ENCODE measurements at places on chromosomes 1 and 21.

DNA sequence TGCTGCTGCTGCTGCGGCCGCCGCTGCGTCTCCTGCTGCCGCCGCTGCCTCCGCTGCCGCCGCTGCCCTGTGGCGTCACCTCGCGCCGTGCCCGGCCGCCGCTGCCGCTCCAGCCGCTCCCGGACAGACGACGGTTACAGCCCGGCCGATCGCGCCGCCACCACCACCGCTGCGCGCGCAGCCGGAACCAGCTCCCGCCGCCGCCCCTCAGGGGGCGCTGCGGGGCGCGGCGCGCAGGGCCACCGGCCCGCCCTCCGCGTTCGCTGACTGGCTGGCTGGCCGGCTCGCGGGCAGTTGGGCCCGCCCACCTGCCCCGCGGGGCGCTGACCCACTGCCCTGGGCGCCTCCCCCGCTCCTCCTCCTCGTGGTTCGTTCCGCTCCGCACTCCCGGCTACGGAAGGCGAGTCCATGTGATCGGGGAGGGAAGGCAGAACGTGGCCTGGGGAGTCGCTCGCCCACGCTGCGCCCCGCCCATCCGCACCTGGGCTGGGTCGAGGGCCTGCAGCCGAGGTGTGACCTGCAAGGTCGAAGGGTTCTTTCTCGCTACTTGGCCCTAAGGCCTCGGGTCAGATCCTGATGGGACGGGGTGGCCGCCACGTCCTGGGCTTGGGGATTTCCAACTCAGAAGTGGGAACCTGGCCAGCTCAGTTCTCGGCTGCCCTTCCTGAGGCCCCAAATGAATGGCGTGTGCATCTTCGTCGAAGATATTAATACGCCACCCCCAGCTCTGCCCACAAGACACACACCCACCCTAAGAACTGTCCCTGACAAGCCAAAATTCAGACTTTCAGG lies at the start of gene PTP4A2:
Gene PTP4A2 (minus strand): TSS at position 185 of the 792 bp plus-strand sequence. CDS start 19,303 bp downstream, outside the sequence.
- peak; percentile 77 for DNase-seq

GRCh38 chr1:46544561-46545240 lies 6.7 kb downstream of the KNCN start:
- no peak for DNase-seq

GRCh38 chr21:27476696-27477095 lies 509.8 kb upstream of the ADAMTS5 start:
- DNase-seq, result no peak

GRCh38 chr1:192573499-192573898 lies 2.1 kb upstream of the RGS1 start:
- DNase-seq, result no peak

DNA sequence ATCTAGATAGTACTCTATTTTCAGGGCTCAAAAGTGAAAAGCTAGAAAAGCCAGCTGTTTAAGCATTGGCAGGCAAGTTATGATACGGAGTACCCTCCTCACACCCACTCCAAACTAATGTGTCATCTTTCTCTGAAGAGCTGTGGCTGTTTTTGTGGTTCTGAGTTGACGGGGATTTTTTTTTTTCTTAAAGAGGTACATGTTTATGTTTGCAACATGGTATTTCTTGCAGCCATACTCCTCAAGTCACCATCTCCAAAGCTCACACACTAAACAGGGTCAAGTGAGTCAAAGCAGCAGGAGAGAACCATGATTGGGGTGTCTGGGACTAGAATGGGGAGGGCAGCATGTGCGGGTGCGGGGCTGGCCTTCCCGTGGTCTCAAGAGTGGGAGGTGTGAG lies 347.2 kb downstream of the DISC1 start:
- DNase-seq, result no peak
